Activated CD4-positive, alpha-beta T cell treated with anti-CD3 and anti-CD28 coated beads for 24 hours (primary cell): ENCODE measurements at places on chromosomes 6 and 20.

- no peak for DNase-seq
Measured at GRCh38 chr6:37059344-37060194, 54.1 kb downstream of the FGD2 start.

DNA sequence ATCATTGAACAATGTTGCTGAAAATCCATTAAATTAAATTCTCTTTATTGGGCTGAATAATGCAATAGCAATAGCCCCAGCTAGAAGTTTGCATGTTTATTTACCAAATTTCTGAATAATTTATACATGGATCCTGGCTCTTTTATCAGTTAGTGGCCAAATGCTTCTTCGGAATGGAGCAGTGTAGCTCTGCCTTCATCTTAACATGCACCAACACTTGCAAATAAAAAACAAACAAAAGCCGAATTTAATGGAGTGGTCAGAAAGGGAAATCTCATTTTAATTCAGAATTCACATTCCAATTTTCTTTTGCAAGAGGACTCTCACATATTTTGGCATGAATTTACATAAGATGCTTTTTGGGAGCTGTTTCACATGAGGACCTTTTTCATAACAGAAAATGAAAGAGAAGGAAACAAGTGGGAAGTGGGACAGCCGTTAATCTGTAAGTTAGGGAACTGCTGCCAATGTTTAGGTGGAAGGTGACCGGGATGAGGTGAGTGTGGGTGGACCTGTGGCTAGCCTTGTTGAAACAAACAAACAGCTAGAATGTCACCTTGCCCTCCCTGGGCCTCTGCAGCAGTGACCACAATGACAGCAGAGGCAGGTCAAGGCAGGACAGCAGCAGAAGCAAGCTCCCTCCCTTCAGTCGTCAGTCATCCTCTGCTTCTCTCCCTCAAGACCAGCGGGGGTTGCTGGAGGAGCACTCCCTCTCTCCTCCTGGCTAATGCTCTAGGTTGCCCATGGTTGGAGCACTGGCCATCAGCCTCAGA lies 73.2 kb downstream of the INSM1 start:
- DNase-seq: no peak

DNA sequence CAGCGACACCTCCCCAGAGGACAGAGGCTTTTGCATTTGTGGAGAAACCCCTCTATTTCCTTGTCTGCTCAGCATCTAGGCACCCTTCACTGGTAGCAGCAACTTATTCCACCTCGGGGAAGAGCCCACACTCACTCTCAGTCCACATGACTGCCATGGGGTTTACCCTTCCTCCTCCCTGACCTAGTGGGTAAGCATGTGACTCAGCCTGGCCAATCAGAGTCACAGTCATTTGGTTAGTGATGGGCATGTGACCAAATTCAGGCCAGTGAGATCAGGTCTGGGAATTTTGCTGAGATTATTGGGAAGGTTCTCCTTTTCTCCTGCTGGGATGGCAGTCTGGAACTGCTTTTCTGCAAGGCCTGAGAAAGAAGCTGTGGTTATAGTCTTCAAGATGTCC lies 145.7 kb upstream of the PHACTR3 start:
- no peak for DNase-seq

GRCh38 chr20:34954904-34955230 lies 739 bp downstream of the GSS start:
- no peak for DNase-seq

DNA sequence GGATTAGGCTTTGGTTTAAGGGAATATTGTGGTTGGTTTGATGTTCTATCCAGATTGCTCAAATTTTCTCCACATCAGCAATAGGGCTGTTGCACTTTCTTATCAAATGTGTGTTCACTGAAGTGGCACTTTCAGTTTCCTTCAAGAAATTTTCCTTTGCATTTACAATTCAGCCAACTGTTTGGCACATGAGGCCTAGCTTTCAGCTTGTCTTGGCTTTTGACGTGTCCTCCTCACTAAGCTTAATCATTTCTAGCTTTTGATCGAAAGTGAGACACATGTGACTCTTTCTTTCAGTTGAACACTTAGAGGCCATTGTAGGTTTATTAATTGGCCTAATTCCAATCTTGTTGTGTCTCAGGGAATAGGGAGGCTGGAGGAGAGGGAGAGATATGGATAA lies 104.8 kb downstream of the FLRT3 start:
- DNase-seq: no peak

GRCh38 chr6:95208621-95209020 lies 368.7 kb upstream of the MANEA start:
- no peak for DNase-seq

GRCh38 chr6:159615918-159616317 lies 77.1 kb downstream of the SOD2 start:
- no peak for DNase-seq

GRCh38 chr20:25378884-25379733 lies 11.5 kb downstream of the ABHD12 start:
- no peak for DNase-seq
